ENCODE measurements at places on chromosomes 11 and 22.
A peak's percentile ranks its signal among the peaks of the same experiment; 100 is the strongest.

- no peak for DNase-seq
Observed at GRCh38 chr11:15215005-15215404, 100.3 kb downstream of the INSC start.

DNA sequence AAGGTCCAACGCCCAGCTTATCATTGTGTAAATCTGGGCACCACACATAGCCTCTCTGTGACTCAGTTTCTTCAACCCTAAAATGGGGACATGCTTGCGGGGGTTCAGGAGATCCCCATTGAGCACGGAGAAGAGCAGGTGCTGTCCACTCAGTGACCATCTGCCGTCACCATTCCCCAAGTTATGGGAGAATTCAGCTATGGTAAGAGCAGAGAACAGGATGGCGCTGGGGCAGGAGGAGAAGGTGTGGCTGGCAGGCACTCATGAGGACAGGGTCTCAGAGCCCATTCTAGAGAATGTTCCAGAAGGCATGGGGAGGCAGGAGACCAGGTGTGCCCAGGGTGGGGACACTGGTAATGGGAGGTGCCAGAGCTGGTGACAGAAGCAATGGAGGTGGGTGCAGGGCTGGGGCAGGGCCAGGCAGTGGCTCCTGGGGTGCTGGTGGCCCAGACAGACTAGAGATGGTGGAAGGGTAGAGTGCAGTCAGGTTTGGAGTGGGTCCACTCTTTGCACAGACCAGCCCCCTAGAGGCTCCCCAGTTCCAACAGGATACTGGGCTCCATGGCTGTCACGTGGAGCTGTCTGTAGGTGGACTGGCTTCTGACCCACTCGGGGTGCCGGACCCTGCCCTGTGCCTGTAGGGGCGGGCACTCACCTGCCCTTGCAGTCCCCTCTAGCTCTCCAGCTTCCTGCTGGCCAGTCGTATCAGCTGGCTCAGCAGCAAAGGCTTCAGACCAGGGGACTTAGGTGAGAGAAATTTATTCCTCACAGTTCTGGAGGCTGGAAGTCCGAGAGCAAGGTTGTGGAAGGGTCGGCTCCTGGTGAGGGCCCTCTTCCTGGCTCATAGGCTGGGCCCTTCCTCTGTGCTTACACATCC, 84.7 kb downstream of the CDKN1C start:
- no peak for DNase-seq

DNA sequence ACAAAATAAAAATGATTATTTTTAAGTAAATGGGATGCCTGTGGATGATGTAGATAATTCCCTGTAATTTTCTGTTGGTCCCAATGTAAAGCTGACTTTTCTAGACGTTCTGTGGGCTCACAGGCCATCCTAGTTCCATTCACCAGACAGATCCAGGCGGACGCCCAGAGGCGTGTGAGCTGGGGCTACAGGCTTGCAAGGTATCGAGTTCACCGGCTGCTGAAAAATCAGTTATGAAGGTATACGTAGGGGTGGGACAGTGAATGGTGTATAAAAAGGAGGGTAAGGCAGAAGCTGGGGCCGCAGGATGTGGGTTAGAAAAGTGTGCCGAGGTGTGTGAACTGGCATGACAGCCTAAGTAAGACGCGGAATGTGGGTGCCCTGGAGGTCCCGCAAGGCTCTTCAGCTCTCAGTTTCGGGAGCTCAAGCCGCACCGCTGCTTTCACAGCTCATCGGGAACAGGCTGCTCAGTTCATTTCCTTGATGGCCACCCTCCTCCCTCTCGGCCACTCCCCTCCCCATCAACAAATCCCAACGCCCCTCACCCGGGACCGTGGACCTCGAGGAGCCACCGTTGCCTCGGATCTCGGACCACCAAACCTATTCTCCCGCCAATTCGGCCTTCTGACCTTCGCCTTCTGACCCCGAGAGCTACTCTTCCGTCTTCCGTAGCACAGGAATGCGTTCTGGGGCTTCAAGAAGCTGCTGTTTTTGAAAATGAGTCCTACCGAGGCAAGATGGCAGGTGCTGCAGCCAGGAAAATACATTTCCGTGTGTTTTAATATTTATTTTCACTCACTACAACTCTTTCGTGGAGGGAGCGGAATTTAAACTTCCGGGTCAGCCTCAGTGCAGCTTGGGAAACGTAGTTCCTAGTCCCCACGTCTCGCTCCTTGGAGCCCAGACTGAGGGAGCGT, at the start of gene XNDC1N:
Gene XNDC1N (minus strand): TSS at position 775 of the 917 bp plus-strand sequence. CDS start 5,241 bp downstream, outside the sequence.
- DNase-seq: peak; percentile 54

DNA sequence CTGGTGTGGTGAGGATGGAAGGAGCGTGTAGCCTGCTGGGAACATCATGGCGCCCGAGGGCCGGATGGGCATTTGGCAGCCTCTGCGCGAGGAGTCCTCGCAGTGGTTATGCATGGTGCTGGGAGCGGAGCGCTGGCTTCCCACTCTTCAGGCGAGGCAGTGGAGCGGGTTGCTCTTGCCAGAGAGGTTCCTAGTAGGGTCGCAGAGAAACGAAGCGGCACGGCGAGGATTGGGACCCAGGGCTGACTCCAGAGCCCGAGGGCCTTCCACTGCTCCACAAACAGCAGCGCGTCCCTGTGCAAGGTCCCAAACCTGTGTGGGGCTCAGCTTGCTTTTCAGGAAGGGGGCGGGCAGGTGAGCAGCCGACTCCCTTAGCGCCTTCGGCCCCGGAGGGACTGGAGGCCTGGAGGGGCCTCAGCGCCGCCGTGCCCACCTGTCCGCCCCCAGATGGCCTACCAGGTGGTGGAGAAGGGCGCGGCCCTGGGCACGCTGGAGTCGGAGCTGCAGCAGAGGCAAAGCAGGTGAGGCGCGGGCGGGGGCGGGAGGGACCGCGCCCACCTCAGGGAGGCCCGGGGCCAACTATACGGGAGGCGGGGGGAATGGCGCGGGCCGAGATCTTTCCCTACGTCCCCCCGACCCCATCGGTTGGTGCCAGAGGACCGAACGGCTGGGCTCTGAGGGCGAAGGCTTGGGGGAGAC, 7.2 kb downstream of the ATG16L2 start:
- DNase-seq: no peak

- no peak for DNase-seq
Observed at GRCh38 chr11:2771758-2772466, 72.1 kb upstream of the KCNQ1OT1 start.

Measured in stimulated activated CD8-positive, alpha-beta memory T cell treated with anti-CD3 and anti-CD28 coated beads, Interleukin-2, amount 100 ng/mL, for 1 hour (primary cell).